ENCODE measurements at places on chromosomes 11 and 22.

DNA sequence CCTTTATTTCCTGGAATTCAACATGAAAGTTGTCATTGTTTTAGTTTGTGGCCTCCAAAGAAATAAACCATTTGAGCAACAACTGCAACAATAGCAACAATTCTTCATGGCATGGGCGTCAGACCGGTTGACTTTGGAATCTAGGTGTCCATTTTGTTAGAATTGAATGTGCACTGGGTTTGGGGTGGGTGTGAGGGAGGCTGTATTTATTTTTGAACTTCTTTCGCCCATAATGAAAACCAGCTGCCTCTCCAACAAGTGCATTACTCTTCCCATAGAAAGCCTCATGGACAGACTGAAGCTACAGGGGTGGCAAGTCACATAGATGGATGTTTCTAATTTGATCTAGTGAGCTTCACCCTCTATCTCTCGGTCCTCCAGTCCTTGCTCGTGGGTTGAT is 85.4 kb downstream of the ADAMTS15 start:
- DNase-seq = no peak

GRCh38 chr22:17912945-17913721 is 111.2 kb downstream of the MICAL3 start:
- DNase-seq = no peak

DNA sequence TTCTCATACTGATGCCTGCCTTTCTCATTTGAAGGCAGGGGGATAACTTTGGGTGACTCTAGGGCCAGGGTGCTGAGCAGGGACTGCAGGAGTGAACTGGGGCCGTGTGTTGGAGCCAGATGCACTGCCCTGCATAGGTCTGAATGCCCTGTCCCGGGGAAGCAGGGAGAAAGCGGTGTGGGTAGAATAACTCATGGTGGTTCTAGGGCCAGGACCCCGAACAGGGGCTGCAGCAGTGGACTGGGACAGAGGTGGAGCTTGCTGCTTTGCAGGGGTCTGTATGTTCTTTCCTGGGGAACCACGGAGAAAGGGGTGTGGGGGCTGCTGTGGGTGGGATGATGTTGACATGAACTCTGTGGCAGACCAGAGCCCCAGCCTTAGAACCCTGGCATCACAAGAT is 52.9 kb downstream of the GAB4 start:
- no peak for DNase-seq

DNA sequence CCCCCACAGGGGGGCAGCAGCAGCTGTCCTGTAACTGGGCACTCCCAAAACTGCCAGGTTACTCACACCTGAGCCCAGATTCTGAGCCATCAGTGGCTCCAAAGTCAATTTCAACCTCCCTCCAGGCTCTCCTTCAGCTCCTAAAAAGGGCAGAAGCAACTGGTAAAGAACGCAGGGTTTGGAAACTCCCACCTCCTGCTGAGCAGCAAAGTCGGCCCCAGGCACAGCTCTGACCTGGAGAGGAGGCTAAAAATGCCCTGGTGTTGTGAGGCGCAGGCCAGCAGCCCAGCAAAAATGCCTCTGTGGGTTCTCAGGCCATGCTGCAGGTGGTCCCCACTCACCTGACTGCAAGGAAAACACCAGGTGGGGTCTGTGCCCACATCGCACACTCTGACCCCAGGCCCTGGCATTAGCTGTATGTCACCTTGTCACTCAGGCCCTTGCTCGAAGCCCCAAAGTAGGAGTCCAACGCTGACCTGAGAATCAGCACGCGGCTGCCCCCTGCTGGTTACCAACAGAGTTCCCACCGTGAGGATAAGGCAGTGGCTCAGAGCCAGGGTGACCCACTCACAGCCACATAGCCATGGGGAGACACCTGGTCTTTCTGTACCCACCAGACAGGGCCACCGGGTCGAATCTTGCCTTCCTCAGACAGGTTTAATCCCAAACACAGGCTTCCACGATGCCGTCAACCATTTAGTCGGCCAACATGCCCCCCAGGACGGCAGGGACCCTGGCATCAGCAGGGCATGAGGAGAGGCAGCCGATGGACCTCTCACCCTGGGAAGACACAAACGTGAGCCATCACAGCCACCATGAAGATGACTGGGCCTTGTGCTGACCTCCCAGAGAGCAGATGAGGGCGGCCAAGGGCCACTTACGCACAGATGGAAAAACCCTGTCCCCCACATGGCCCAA is 11.1 kb downstream of the POLR3H start:
- peak; percentile 40 for DNase-seq

DNA sequence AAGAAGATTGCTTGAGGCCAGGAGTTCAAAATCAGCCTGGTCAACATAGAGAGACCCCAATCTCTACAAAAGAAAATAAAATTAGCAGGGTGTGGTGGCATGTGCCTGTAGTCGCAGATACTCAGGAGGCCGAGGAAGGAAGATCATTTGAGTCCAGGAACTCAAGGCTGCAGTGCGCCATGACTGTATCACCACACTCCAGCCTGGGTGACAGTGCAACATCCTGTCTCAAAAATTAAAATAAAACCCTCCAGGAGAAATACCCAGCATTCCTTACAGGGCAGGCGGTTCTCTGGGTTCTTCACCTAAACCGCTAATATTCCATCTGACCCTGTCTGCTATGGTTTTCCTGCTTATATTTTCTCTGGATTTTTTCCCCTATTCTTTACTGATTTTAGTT is 13.5 kb downstream of the TCF20 start:
- no peak for DNase-seq

DNA sequence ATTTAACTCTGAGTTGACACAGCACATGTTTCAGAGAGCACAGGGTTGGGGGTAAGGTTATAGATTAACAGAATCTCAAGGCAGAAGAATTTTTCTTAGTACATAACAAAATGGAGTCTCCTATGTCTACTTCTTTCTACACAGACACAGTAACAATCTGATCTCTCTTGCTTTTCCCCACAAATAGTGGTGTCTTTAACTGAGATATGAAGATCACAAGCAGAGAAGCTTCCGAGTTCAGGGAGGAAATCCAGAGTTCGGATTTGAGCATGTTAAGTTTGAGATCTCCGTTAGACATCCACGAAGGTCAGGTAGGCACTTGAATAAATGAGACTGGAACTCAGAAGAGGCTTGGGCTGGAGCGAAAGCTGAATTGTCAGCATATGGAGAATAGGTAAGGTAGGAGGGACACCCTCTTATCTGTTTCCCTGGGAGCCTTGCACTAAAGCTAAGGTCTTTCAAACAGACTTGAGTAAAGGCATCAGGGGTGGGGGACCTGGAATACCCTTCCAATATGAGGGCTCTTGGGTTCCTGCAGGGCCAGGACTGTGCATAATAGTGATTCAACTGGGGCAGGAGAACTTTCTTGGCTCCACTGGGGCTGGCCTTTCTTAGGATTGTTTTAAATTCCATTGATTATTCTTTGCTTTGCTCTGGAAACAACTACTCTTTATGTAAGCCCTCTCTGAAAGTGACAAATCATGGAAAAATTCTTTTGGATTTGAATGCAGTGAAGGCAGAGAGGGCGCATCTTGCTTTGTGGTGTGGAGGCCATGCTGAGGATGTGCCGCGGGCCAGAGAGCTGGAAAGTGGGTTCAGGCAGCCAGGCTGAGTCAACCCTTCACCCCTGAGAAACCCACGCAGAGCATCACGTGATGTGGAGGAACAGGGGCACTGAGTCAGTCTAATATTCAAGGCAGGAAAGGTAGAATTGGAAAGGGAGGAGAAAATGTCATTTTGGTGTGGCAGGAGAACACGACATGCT is 62.7 kb upstream of the AMPD3 start:
- DNase-seq = no peak

DNA sequence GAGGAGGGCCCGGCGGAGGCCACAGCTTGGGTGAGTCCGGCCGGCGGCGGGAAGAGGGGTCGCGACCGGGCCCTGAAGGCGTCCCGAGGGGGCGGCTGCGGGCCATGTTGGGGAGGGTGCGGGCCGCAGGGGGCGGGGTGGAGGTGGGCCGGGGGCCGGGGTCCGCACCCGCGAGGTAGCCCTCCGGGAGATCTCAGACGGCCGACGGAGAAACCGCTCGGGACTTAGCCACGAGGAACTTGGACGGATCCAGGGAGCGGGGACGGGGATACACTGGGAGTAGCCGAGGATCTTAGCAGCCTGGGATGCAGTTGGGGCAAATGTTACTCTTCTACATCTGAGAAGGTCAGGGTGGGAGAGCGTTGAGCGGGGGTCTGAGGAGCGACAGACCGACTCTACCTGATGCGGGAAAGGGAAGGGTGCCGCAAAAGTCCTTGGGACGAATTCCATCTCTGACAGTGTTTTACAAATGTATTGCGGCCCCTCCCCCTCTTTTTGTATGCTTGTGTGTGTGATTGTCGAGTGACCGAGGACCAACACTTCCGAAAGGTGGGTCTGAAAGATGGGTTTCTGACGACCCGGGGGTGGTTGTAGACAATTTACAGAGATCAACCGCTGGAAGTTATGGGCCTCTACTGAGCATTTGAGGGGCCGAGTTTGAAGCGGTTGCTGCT is 658 bp downstream of the STIP1 start:
- DNase-seq = no peak

- no peak for DNase-seq
Measured at GRCh38 chr11:113272281-113272680, 42.1 kb upstream of the TTC12 start.

DNA sequence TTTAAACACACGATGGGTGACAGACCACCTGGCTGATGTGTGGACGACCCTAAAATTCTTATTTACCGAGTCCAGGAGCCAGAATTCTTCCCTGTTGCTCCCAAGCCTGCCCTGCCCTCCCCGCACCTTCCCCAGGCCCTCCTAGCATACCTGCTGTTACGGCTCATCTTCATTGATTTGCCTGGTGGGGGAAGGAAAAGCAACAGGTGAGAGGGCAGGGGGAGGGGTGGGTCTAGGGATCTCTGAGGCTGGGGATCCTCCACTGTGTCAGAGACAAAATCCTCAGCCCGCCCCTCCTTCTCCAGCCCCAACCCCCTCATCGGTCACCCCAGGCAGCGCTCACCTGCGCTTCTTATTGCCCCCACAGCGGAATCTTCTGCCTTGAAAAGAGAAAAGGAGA is 4.0 kb downstream of the FXYD2 start:
- no peak for DNase-seq

GRCh38 chr11:103601225-103601846 is 435.1 kb upstream of the DDI1 start:
- no peak for DNase-seq

- DNase-seq = no peak
Measured at GRCh38 chr11:23789938-23790371, 706.9 kb upstream of the LUZP2 start.

Measured in stimulated activated CD4-positive, alpha-beta T cell treated with anti-CD3 and anti-CD28 coated beads, Interleukin-1b, Interleukin-23, amount 100 ng/mL, for 1 hour (primary cell).